ENCODE measurements at places on chromosomes 3 and 15.

GRCh38 chr3:160660902-160661301 is 16.1 kb upstream of the ARL14 start:
- DNase-seq = no peak

DNA sequence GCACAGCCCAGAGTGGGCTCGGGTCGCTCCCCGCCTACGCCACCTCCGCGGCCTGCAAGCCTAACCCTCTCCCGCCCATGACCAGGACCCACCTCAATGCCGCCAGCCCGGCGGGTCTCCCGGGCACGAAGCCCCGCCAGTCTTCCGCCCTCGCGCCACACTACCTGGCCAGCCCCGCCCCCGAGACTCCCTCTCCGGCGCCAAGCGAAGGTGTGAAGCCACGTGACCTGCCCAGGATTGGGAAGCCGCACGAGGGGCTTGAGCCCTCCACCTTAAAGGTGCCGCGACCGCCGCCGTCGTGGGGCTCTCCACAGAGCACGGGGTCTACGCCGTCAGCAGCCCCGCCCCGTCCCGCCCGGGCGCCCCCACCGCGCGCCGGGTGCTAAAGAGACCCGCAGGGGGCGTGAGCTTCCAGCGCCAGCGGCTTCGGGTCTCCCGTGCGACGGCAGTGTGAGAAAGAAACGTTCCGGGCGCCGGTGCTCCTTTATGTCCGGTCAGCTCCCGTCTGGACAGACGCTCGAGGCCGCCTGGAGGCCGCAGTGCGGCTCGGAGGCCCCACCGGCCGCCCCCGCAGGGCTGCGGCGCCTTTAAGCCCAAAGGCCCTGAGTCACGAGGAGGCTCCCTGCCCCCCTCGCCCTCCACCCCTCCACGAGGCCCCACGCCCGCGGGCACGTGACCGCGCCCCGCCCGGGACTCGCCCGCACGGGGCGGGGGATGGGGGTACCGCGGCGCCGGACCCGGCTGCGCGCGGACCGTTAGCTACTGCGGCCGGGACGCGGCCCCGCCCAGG is at the start of gene CPEB1:
CPEB1 (minus strand) TSS at position 319 of the 790 bp plus-strand sequence. CDS start 18,904 bp downstream, outside the sequence.
- DNase-seq = no peak

- DNase-seq = no peak
Observed at GRCh38 chr3:59374818-59375211, 325.0 kb upstream of the CFAP20DC start.

DNA sequence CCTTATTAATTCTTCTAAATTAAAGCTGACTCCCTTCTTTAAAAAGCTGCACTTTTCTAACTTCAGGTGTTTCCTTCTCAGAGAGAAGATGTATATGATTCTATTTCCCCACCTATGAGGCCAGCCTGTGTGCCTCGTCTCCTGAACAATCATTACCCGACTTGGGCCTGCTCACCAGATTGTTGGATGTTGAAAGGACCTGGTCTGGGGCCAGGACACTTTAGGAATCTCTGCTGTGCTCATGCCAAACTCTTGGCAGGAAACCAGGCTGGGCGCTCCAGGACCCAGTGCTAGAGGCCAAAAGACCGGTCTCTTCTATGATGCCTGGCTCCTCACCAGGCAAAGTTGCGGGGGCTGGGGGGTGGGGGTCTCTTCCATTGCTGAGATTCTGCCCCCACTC is 16.9 kb upstream of the LRRC31 start:
- DNase-seq = no peak

DNA sequence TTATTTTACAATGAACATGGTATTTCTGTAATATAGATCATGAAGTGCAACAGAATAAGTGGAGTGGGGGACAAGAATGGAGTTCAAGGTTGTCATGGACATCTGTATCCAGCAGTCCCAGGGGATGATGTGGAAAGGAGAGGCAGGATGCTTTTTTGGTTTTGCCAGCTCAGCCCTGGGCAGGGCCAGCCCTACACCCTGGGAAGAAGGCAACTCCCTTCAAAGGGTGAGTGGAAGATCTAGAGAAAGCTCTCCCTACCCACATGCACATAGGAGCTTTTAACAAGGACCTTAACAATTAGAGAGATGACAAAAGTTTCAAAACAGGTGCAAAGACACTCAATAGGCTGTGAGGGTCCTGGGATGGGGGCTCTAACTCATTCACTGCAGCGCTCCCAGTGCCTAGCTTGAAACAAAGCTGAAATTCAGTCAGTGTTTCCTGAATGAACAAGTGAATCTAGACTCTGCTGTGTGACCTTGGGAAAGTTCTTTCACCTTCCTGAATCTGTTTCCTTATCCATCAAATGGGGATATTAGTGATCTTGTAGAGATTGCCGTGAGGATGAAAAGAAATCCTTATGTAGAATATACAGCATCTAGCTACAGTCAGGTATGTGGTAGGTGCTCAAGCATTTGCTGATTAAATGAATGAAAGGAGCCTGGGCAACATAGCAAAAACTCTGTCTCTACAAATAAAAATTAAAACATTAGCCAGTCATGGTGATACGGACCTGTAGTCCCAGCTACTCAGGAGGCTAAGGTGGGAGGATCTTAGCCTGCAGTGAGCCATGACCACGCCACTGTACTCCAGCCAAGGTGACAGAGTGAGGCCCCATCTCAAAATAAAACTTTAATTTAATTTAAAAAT is 14.3 kb downstream of the BHLHE40 start:
- DNase-seq = no peak

DNA sequence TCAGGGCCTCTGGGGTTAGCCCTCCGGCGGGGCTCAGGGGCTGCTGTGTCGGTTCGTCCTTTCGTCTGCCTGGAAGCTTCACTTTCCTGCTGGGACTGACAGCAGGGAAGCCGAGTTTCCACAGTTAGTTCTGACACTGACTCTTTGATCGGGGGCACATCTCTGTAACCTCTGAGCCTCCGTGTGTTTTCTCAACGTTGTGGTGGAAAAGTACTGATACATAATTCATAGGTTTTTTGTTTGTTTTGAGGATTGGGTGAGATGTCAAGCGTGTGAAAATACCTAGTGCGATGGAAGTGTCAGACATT is 481 bp downstream of the AP4E1 start:
- no peak for DNase-seq

- DNase-seq = no peak
Observed at GRCh38 chr3:99747915-99748314, 69.7 kb upstream of the CMSS1 start.

- DNase-seq = no peak
Observed at GRCh38 chr15:67790610-67791319, 34.5 kb upstream of the SKOR1 start.

DNA sequence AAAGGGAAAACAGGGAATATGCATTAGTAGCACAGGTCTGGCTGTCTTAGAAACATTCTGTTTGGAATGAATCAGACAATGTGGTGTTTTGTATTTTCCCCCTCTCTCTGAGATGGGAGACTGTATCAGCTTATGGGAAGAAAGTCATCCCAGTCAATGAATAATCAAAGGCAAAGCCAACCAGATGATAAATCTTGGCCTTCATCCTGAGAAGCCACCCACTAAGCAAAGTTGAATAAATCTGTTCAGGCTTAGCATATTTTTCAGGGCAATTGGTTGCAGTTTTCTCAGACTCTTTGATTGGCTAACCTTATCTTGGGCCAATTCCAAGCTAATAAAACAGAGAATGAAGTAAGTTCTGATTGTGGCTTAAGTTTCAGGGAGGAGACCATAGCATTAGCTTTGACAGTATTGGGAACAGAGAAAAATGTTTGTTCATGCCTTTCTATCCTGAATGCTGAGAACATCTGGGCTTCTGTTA is 63.6 kb upstream of the ARL8B start:
- DNase-seq = no peak

GRCh38 chr3:65729973-65730372 is 308.7 kb downstream of the MAGI1 start:
- no peak for DNase-seq

Data from NCI-H2107 (cell line).